NCI-H460 (cell line): ENCODE measurements at places on chromosomes 1 and 21. TPM values are rescaled to one million over a fixed set of nuclear protein-coding genes. Genes with fewer than 3 reads are reported as not detected.

- DNase-seq = peak; percentile 6
Measured at GRCh38 chr1:166069390-166069789, 97.4 kb downstream of the FAM78B start.

- no peak for DNase-seq
Measured at GRCh38 chr1:65971547-65971946, 178.9 kb downstream of the PDE4B start.

GRCh38 chr1:241767737-241768136 lies 80.3 kb upstream of the EXO1 start:
- no peak for DNase-seq

- peak; percentile 82 for DNase-seq
Measured at GRCh38 chr1:198088360-198089071, 68.3 kb upstream of the NEK7 start.

DNA sequence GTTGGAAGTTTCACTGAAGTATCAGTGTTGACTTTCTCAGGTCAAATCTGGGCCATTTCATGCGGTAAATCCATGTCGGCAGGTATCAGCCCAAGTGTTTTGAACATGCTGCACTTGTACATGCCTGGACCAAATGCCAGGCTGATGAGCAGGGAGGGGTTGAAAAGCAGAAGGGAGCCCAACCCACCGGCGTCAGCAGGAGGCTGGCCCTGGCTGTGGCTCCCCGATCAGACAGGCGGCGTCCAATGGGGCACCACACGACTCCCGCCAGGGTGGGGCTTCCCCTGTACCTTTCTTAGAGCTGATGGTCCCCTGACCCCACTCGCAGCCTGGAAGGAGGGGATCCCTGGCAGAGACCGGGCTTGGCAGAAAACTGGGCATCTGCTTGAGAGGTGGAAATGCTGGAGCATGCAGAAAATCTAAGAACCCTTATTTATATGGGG lies 540.0 kb downstream of the KIF26B start:
- no peak for DNase-seq

DNA sequence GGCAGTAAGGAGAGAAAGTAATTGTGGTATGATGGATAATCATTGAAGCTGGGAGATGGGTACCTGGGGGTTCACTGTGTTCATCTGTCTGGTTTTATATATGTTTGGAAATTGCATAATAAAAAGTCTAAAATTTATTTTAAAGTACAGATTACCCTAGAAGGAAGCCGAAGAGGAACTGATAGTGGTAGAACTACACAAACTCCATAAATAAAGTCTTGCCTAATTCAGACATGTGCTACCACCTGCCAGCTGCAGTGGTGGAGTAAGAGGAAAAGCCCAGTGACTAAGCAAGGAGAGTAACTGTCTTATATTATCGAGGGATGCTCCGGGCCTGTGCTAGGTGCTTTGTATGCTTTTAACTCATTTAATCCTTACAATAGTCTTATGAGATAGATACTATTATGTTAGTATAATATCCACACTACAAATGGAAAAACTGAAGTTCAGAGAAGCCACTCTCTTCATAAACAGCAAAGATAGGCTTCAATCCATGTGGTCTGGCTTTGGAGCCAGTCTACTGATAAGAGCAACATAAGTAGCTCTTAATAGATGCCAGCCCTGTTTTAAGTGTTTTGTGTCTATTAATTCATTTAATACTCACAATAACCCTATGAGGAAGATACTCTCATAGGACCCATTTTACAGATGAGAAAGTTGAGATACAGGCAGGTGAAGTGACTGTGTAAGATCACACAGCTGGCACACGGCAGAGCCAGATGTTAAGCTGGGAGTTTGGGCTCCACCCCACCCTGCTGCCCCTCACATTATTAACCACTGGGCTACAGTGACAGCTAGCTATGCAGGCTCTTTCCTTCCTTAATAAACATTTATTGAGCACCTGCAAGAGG lies 56.8 kb upstream of the HNRNPU start:
- no peak for DNase-seq

DNA sequence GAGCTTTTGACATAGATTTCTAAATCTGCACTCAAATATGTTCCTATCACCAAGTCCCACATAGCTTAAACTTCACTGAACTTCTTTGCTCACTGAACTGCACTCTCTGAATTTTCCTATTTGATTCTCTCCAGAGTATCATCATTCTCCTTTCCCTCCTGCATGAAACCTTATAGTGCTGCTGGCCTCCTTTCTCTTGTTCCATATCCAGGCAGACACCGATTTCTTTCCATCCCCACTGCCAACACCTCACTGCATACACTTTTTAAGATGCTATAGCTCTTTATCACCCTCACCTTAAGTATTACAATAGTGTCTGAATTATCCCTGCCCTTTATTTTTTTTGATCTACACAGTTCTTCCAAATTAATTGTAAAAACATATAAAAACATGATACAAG lies 3.1 kb upstream of the TRIM45 start:
- no peak for DNase-seq

GRCh38 chr1:7491818-7492173 lies 279.3 kb upstream of the VAMP3 start:
- DNase-seq = no peak

GRCh38 chr21:28152732-28153131 lies 839.9 kb downstream of the LTN1 start:
- no peak for DNase-seq

DNA sequence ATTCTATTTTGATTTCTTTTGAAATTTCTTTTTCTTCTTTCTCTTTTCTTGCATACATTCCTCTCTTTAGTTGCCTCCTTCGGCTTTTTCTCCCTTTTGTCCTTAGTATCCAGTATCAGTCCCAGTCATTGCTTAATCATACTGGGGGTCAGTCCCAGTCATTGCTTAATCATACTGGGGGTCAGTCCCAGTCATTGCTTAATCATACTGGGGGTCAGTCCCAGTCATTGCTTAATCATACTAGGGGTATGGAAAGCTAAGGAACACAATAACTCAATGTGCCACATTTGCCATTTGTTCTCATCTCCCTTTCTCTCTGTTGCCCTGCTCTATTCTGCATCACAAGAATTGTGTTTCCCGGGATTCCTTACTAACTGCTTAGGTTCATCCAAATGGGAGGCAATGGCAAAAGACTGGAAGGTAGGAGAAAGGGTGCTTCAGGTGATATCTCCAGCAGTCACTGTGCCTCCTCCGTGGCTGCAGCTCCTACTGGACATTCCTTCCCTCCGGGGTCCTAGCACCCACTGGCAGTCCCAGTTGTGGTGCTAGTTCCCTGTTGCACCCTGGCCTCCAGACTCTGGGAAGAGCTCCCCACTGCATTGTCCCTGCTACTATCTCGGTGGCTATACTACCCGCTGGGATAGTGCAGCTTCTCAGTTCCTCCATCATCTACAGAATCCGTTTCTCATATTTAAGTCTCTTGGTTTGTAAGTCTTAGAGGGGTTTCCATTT lies 32.6 kb upstream of the LAMC1 start:
- DNase-seq = no peak

DNA sequence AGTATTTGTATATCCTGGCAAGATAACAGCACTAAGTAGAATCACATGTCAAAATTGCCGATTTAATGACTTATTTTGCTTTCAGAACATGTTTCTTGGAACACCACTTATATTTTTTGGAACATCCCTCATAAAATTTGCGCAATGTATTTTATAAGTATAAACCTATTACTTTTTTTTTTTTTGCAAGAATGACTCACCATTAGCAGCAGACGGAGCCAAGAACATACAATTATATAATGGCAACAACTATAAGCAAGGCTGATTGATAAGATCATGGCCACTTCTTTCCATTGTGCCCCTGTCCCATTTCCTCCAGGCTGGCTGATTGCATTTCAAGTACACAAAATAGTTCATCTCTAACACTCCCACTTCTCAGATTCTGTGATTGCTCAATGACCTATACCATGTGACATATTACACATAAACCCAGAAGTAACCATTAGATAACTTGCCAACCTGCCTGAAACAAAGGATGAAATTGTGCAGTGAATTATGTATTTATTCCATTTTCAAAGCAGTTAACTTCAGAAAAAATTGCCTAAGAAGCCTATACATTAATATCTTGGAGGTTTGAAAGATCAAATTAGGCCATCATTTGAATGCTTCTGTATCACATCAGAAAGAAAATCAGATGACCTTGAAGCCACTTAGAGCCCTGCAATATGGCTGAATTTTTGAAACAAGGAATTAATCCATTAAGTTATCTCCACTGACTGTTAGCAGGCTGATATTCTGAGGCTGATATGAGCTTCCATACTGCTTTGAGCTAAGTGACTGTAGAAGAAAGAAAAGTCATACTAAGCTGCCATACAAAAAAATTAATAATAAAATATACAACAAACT lies 77.8 kb upstream of the PRMT6 start:
- no peak for DNase-seq

DNA sequence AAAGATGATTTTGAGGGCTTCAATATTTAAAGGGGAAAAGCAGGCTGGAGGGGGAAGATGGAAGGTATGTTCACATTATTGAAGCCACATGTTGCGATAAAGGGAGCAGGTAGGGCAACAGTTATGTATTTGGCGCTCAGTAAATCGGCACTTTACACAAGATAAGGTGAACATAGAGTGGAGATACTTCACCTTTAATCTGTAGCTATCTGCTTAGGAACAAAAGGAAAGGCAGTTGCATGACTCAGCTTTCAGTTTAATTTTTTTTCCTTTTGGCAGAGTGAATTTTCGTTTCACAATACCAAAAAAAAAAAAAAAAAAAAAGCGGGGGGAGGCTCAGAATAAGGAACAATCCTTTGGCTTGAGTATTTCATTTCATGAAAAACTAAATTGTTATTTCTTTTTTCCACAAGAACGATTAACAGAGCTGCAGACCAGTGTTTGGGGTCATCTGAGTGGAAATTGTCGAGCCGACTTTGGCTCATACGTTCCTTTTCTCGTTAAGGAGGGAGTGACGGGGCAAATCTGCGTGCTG lies 1.1 kb upstream of the COQ8A start:
- DNase-seq = no peak

The CLCA1 gene
- total RNA-seq = not detected in 2 replicates

The EDARADD gene
- 0.12 and 0.52 TPM in 2 replicates for total RNA-seq

The GPR25 gene
- total RNA-seq = not detected in 2 replicates

The HSD3B1 gene
- not detected in 2 replicates for total RNA-seq

The EPHA10 gene
- 0.05 and 0.43 TPM in 2 replicates for total RNA-seq

The ATP1A4 gene
- total RNA-seq = not detected in 2 replicates
